Fibroblast of lung (primary cell): ENCODE measurements at places on chromosomes 3 and 15. TPM values are rescaled to one million over a fixed set of nuclear protein-coding genes. Genes with fewer than 3 reads are reported as not detected.

Gene PROS1
- 33.0 and 48.8 TPM in 2 replicates for total RNA-seq

Gene C3orf70
- 0.26 and 0.33 TPM in 2 replicates for total RNA-seq

Gene SNUPN
- total RNA-seq: 31.3 and 32.7 TPM in 2 replicates

Gene MYL3
- 0.50 and 0.51 TPM in 2 replicates for total RNA-seq

Gene MME
- 152 and 451 TPM in 2 replicates for total RNA-seq

Gene FGD5
- total RNA-seq: 0.50 and 1.0 TPM in 2 replicates

Gene PRR23A
- not detected in 2 replicates for total RNA-seq

Gene SAMD7
- not detected in 2 replicates for total RNA-seq

Gene APOD
- 2.1 and 3.6 TPM in 2 replicates for total RNA-seq

Gene CHRM5
- not detected in 2 replicates for total RNA-seq

DNA sequence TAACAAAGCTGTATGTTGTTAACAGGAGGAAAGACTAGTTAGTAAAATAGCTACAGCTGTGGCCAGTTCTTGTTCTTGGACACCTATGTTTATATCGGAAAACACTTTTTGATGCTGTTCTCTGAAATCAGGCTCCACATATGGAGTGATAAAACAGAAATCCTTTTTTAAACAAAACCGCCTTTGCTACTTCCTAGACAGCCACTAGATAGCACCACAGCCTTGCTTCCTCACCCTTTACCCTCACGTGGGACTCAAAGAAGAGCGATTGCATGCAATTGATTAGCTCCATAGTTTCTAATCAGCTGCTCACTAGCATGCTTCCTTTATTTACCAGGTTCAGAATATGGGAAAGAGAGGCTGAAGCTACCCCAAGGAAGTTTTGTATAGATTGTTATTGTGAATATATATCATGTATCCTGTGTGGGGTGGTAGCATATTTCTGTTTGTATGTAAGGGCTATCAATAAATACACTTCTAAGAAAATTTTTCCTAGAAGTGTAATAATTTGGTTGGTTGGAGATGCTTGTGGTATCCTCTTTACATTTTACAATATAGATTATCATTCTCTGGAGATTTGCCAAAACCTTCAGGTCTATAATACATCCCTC, 4.3 kb upstream of the MTFMT start:
- H3K4me3 ChIP-seq: no peak overlapping the region
- peak; percentile 76 for DNase-seq
- no peak overlapping the region for H3K27ac ChIP-seq
- no peaks in the 10 kb centered on the region for H3K4me1 ChIP-seq
- H3K36me3 ChIP-seq: no peaks in the 10 kb centered on the region

DNA sequence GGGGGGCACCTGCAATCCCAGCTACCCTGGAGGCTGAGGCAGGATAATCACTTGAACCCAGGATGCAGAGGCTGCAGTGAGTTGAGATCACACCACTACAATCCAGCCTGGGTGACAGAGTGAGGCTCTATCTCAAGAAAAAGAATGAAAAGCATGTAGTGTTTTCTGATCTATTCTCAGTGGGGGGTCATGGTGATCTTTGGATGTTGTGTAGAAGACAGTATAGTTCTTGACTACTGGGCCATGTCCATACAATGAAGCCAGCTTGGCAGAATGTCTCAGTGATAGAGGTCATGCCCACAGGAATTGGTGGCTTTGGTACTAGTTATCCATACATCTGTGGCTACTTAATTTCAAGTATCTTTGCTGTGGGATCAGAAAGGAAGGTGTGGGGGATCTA, 26.8 kb upstream of the NANOGP8 start:
- H3K4me1 ChIP-seq: peaks cover 3% of the 10 kb centered on the region
- no peak overlapping the region for H3K4me3 ChIP-seq
- H3K27me3 ChIP-seq: no peaks in the 10 kb centered on the region
- no peaks in the 10 kb centered on the region for H3K36me3 ChIP-seq

GRCh38 chr3:163490119-163490518, 1588.2 kb downstream of the SI start:
- DNase-seq: peak; percentile 25
- no peaks in the 10 kb centered on the region for H3K4me1 ChIP-seq
- no peaks in the 10 kb centered on the region for H3K36me3 ChIP-seq
- no peaks in the 10 kb centered on the region for H3K27me3 ChIP-seq

DNA sequence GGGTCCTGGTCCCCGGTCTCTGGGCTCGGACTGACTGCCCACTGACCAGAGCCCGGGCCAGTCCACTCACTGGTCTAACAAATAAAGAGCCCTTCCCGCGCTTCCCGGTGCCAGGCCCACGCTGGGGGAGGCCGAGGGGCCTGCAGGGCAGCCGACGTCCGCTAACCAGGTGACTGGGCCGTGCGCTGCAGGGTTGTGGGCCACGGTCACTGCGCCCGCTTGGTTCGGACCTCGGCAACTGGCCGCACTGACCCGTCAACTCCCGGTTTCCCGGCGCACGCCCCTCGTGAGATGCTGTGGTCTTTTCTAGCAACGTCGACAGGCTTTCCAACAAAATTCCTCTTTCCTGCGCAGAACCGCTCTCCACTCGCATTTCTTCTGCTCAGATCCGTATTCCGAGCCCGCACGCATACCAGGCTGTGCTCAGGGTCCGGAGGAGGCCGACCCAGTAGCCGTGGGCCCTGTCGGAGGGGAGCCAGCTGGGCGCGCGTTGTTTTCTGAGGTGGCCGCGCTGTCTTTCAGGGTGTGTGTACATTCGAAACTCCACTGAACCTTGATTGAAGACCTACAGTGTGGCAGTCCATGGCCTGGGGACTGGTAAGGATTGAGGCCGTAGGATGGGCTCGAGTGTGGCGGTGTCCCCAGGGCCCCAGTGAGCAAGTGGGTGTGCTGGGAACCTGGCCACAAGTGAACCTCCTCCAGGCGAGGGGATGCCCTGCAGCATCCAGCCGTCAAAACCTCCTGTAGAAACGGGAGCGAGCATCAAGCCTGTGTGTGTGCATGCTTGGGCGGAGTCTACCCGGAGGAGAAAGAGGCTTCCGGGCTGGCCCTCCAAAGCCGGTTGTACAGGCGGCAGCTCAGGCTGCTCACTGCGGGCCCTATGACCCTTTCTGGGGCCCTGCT, 875 bp upstream of the NT5DC2 start:
- H3K4me1 ChIP-seq: peaks cover 20% of the 10 kb centered on the region
- H3K4me3 ChIP-seq: peak overlapping the region; percentile 37
- peak; percentile 27 for DNase-seq
- H3K36me3 ChIP-seq: no peaks in the 10 kb centered on the region

GRCh38 chr3:197205675-197206074, 92.7 kb downstream of the DLG1 start:
- H3K27me3 ChIP-seq: no peaks in the 10 kb centered on the region
- no peak for DNase-seq
- no peak overlapping the region for H3K27ac ChIP-seq
- no peak overlapping the region for H3K4me3 ChIP-seq

- H3K4me1 ChIP-seq: no peaks in the 10 kb centered on the region
- no peaks in the 10 kb centered on the region for H3K36me3 ChIP-seq
- H3K27ac ChIP-seq: no peak overlapping the region
- no peak overlapping the region for H3K4me3 ChIP-seq
- DNase-seq: no peak
These were observed 81.0 kb downstream of the CGGBP1 start for GRCh38 chr3:87977765-87978164.

DNA sequence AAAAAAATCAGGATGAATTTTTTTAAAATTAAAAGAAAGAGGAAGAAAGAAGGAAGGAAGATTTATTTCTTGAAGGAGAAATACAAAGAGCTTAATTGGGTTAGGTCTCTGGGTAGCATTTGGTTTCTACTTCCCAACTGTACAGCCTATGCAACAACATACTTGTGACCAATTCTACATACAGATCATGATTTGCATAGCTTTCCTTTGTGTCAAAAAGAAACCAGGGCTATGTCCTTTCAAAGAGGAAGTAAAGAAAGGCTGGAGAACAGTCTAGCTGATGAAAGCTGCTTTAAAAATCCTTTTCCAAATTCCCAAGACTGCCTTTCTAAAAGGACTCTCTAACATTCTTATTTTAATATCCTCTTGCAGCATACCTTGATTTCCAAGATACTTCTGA, 6.1 kb upstream of the HGD start:
- no peaks in the 10 kb centered on the region for H3K36me3 ChIP-seq
- H3K27me3 ChIP-seq: no peaks in the 10 kb centered on the region
- no peak overlapping the region for H3K27ac ChIP-seq
- DNase-seq: peak; percentile 80
- H3K4me3 ChIP-seq: no peak overlapping the region

DNA sequence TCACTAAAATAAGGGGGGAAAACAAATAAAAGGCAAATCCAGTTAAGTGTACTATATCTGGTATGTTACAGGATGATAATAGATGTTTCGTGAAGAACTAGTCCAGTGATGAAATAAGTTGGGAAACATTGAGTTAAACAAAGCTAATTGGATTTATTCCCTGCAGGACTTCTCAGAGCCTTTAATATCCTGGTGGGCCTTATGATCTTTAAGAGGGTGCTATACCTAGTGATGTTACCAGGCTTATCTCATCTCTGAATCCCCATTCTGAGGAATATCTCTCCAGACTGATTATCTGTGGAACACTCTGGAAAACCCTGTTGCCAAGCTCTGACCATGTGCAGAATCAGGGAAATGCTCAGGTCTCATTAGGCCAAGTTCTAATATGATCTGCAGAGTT, 54.8 kb upstream of the POMGNT2 start:
- peaks cover 3% of the 10 kb centered on the region for H3K4me1 ChIP-seq
- no peaks in the 10 kb centered on the region for H3K27me3 ChIP-seq
- no peaks in the 10 kb centered on the region for H3K36me3 ChIP-seq

DNA sequence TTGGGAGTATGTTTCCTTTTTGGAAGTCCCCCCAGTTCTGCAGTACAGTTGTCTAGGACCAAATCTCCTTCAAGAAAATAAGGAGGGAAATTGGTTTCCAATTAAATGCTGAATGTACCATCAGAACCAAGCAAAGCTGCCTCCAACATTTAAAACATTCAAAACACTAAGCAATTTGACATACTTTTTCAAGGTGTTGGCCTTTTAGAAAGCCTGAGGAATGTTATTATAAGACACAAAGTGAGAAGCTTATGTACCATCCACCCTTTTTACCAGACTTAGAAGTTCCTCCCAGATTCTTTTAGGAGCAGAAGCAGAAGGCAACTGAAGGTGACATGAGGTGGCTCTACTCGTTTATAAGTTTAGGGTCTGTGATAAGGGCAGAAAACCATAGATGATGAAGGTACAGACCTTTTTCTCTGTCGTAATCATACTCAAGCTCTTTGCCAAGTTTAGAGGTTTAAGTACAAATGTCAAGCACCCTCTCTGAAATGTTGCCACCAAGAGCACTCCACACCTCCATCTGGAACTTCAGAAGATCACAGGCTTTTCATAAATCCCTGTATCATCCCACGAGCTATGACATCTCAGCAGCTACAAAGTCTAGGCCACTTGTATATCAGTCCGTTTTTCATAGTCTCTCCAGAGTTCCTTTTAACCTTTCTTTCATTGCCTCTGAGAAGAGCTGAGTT, 282.5 kb upstream of the THBS1 start:
- peaks cover 28% of the 10 kb centered on the region for H3K4me1 ChIP-seq
- H3K27ac ChIP-seq: no peak overlapping the region
- H3K36me3 ChIP-seq: no peaks in the 10 kb centered on the region
- H3K27me3 ChIP-seq: no peaks in the 10 kb centered on the region
- no peak for DNase-seq
- H3K4me3 ChIP-seq: no peak overlapping the region

DNA sequence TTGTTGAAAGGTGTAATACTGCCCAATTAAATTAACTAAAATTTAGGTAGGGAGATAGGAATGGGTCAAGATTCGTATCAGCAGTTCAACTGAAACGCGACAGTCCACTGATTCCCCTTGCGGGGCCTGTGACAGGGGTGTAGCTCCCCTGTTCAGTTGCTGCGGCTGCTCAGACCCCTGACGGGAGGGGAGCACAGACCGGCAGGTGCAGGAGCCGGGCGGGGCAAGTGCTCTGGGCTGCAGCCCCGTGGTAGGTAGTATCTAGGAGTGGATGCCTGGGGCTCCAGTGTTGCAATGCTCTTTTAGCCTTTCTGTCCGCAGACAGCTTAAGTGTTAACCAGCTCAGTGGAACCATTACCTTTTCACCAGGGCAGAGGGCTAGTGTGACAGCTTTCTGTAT, 164.9 kb downstream of the ROBO2 start:
- no peaks in the 10 kb centered on the region for H3K4me1 ChIP-seq
- H3K36me3 ChIP-seq: no peaks in the 10 kb centered on the region
- H3K4me3 ChIP-seq: no peak overlapping the region
- no peaks in the 10 kb centered on the region for H3K27me3 ChIP-seq
- no peak overlapping the region for H3K27ac ChIP-seq
- DNase-seq: no peak

DNA sequence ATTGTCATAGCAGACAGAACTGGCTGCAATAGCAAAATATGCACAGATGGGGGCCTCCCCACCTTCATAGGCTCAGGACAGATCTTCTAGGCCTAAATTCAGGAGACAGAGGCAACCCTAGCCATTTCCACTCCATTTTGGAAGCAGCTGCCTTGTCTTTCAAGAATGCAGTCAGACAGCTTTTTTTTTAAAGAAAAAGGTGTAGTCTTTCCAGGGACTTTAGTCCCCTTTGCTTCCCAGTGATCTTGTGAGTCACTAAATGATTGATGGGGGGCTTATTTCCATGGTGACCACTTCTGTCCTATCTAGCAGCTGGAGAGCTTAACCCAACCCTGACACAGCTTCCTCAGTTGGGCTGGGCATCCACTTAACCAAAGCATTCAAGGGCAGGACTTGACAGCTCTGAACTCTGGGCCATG, 165.9 kb downstream of the TPRG1 start:
- H3K36me3 ChIP-seq: no peaks in the 10 kb centered on the region
- no peak overlapping the region for H3K4me3 ChIP-seq
- no peak for DNase-seq
- no peaks in the 10 kb centered on the region for H3K27me3 ChIP-seq
- no peaks in the 10 kb centered on the region for H3K4me1 ChIP-seq

DNA sequence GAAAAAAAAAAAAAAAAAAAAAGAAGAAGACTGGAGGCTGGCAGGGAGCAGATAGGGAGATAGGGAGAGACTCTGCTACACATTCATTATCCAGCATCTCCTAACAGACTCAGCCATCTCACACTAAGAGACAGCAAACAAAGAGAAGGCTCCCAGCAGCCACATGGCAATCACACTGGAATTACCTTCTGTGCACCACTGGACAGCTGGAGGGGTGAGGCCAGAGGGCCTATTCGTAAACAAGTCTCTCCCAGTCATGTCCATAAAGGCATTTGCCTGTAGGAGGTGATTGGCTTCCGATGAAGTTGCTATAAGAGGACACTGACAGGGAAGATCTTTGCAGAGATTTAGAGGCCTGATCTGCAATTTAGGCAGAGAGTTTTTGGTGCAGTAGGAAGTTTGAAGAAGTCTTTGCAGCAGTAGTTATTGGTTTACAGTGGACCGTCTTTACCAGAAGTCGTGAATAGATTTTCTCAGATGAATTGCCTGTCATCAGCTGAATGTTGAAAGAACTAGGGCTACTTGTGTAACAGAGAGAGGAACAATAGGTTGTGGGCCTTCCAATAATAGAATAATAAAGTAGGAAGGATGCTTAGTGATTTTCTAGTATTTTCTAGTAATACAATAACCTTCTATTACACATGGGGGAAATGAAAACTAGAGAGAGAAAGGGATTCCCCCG, 89.7 kb downstream of the TP63 start:
- no peaks in the 10 kb centered on the region for H3K27me3 ChIP-seq
- no peaks in the 10 kb centered on the region for H3K36me3 ChIP-seq
- no peak overlapping the region for H3K4me3 ChIP-seq
- no peaks in the 10 kb centered on the region for H3K4me1 ChIP-seq
